Glutamatergic neuron (in vitro differentiated cells): ENCODE measurements at places on chromosomes 2 and 18.

GRCh38 chr2:102033031-102033749 lies 41.4 kb downstream of the IL1R2 start:
- DNase-seq: no peak

DNA sequence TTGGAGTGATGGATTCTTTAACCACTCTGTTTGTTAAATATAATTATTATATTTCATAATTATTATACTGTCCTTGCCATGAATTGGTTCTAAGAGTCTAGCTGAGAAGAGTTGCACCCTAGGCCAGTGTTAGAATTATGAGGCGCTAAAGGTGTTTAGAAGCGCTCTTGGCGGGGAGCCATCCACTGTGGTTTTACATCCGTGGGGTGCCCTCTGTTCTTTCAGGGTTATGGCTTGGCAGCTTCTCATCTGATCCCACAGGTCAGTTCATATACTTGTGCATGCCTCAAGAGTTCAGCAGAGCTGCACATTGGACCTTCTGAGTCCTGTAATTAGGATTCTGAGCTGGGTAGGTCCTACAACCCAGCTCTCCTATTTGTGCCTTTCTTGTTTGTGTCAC lies 9.1 kb downstream of the ASAP2 start:
- DNase-seq: no peak

DNA sequence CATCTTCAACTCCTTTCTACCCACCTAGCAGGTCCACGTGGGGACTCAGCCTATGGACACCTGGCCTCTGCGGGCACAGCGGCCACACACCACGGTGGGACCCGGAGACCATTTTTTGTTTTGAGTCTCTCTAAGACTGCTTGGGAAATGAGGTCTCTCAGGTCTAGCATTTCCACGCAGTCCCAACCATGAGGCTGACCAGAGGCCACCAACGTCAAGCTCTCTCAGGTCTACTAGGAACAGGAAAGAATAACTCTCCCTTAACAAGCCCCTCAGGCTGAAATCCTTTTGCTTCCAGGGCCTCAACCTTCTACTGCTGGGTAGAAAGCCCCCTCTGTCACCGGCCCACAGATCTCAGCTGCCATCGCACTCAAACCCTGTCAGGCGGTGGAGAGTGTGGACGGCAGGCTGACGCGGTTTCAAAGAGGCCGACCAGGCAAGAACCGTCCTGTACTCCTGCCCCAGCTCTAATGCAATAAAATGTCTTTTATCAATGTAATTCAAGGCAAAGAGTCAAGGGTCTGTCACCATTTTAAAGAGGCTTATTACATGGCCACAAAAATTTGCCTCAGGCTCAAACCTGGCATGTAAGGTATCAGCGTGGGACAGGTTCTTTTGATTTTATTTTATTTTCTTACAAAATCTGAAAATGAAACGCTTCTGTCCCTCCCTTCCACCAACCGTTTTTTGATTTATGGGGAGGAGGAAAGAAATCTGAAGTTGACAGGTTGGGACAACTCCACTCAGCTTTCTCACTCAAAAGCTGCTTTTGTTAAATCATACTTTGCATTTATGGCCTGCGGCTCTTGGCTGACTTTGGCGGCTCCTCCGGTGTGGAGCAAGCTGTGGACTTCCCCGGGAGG lies 74.0 kb downstream of the BCL11A start:
- DNase-seq: no peak

DNA sequence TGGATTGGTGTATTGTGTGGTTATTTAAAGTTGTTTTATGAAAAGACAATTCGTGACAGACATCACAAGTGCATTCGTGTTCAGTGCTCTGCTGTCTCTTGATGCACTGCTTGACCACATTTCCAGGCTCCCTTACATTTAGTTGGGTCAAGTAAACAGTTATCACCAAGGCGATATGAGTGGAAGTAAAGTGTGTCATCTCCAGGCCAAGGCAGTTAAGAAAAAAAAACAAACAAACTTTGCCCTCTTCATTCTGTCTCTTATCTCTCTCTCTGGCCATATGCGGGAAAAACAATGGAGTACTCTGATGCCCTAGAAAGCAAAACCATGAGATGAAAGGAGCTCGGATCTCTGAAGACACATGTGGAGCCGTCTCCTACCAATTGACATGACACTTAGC lies 131.1 kb downstream of the DSEL start:
- no peak for DNase-seq

DNA sequence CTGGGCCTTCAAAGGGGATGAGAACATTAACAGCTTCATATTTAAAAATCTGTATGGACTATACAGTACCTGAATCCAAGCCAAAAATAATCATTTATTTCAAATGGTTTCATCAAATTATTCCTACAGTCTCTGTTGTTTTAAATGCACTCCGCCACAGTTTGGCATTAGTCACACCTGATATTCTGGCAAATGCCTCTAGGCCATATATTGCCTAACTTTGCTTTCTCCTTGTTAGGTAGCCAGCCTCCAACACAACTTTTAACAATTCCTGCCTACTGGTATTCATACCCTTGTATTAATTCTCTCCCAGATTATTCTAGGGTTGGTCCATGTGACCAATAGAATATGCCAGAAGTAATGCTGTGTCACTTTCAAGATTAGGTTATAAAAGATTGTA lies 146.6 kb upstream of the FANCL start:
- no peak for DNase-seq

- DNase-seq: peak; percentile 79
These were observed 7.7 kb upstream of the COL6A3 start for GRCh38 chr2:237421542-237422116.

DNA sequence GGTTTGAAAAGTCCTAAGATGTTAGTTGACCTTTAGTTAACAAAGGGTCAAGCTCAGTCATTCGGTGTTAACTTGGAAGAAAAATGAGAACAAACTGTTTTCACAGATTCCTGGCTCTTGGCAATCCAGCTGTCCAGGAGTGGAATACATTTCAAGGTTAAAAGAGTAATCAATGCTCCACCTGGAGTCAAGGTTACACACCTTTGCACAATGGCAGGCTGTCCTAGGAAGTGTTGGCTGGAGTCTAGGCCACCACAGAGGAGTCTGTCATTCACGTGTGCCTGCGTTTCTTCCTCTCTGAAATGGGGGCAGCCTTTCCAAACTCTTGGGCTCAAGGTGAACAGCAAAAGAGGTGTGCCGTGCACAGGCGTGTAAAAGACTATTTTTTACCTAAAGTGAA lies 6.3 kb upstream of the ID2 start:
- no peak for DNase-seq

DNA sequence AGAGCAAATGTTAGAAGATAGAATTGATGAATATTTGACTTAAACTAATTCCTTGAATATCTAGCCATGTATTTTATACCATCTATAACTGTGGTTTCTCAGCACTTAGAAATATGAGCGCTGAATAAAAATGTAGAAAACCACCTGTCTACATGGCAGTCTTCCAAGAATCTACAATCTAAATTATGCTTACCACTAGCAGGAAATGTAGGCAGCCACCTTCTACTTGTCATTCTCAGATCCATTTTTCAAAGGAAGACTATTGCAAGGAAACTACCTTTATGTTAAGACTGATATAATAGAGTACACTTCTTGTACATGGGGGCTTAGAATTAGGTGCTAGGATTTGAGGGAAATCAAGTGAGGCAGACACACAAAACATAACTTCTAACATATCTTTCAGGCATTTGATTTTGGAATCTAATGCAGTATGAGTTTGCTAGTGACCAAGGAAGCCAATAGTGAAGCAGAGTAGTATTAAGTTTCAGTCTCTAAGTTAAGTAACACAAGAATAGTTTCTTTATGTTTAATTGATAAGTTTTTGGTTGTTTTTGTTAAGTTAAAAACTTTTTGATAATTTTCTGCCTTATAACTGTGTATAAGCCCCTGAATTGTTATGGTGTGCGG lies 175.9 kb upstream of the ITGA4 start:
- DNase-seq: no peak

- no peak for DNase-seq
These were observed 93.9 kb downstream of the INHBB start for GRCh38 chr2:120439637-120440384.

DNA sequence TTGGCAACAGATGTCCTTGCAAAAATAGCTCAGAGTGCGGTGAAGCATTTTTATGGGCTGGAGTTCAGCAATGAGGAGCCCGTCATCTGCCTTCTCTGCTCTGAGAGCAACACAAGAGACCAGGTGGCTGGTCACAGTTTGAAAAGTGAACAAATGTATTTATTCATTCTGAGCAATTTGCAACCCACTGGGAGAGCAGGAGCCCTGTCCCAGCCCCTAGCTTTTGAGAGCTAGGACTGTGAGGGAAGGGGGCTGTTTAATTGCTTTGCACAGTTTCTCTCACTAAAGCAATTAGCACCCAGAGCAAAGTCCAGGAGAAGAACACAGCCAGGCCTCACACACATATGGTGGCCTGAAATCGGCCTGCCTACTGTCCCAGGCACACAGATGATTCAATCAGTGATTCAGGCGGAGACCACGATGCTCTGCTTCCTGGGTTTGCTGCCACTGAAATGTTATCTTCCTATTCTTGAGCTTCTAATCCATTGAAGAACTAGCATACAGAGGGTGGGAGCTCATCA lies 646.1 kb upstream of the ACVR2A start:
- peak; percentile 51 for DNase-seq

GRCh38 chr2:122851972-122852531 lies 1096.6 kb downstream of the TSN start:
- no peak for DNase-seq

- DNase-seq: no peak
These were observed 226.3 kb upstream of the UBE2E3 start for GRCh38 chr2:180753809-180754761.

DNA sequence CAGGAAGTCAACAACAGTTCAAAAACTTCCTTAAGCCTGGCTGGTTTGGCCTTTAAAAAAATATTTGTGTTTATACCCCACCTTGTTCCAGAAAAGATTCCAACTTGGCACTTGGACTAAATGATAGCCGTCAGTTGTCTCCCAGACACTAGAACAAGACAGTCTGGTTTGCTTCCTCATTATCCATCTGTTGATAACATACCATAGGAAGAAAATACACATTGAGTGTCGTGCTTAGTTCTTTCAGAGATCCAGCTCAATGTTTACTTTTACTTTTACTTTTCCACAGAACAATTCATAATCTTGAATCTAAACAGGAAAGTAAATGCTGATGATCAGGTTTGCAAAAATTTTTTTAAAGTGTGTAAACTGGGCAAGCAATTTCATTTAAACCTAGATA lies 2.4 kb upstream of the VPS54 start:
- no peak for DNase-seq

GRCh38 chr2:219626540-219626939 lies 890 bp upstream of the SLC4A3 start:
- no peak for DNase-seq

DNA sequence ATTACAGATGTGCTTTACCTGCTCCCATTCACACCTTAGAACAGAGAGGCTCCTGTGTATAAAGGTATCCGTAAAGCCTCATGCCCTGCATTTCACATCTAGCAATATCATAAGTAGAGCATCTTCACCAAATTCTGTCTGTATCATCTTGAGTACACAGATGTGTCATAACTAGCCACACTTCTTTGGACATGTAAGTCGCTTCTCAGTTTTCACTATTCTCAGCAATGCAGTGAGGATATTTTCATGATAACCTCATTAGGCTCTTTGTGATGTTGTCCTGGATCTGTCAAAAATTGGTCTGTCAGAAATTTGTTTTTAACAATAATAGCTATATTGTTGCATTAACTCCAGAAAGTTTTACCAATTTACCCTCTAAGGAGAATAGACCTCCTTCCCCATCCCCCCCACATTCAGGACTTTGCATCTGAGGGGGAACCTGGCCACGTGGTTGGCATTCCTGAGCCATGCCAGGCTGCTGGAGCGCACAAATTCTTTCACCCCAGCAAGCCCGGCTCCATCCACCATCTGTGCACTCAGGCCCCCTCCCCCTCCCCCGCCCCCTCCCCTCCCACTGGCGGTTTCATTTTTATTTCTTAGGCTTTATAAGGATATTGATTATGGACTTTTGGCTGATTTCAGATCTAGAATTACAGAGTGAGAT lies 34.1 kb downstream of the AGAP1 start:
- no peak for DNase-seq

GRCh38 chr2:138831691-138832090 lies 51.5 kb upstream of the NXPH2 start:
- no peak for DNase-seq

DNA sequence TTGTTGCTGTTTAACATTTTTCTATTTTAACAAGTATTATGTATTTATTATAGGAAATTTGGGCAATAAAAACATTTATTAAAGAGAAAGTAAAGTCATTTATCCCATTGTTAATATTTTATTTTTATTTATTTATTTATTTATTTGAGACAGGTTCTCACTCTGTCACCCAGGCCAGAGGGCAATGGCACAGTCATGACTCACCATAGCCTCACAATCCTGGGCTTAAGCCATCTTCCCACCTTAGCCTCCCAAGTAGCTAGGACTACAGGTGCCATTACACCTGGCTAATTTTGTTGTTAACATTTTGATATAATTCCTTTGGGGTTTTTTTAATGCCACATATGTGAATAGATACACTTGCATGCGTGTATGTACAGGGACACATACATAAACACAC lies 165.9 kb upstream of the STON1 start:
- no peak for DNase-seq

- DNase-seq: no peak
These were observed 1032.5 kb downstream of the SOCS6 start for GRCh38 chr18:71321319-71321718.

- DNase-seq: no peak
These were observed 251.3 kb downstream of the PARD3B start for GRCh38 chr2:204796581-204796980.

DNA sequence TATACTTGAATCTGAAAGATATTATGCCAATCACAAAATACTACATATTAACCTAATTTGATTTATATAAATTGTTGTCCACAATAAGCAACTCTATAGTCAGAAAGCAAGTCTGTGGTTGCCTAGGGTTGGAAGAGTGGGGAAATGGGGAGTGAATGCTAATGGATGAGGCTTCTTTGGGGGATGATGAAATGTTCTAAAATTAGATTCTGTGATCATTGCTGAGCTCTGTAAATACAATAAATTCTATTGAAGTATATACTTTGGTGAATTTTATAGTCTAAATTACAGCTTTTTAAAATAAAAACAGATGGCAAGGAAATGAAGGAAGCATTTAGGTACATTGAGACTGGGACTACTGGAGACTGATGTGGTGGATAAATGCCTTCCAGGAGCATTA lies 275.5 kb downstream of the MBD2 start:
- no peak for DNase-seq

DNA sequence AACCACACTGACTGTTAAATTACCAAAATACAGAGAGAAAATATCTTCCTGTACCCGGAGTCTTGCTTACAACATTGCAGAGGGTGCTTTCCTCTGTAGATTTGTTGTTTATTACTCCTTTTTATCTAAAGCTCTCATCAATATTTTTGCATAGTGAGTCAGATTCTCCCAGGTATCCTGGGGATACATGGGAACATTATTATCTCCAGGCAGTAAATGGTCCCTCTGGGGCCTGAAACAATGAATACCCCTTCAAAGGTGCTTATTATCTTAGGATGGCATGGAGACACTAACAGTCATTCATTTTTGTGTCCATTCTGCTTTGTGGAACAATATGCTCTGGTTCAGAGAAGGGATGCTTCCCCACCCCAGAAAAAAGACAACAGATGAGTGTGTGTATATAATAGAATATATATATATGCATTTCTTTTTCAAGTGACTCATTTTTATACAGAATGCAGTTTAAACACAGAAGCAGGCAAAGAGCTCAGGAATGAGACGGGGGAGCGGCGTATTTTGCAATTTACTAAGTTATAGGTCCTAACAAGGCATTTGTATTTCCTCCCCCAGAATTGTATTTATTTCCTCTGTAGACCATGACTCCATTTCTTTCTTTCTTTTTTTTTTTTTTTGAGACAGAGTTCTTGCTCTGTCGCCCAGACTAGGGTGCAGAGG lies 424.8 kb upstream of the ZEB2 start:
- no peak for DNase-seq
